ENCODE measurements at places on chromosomes 1 and 21.
A peak's percentile ranks its signal among the peaks of the same experiment; 100 is the strongest.

DNA sequence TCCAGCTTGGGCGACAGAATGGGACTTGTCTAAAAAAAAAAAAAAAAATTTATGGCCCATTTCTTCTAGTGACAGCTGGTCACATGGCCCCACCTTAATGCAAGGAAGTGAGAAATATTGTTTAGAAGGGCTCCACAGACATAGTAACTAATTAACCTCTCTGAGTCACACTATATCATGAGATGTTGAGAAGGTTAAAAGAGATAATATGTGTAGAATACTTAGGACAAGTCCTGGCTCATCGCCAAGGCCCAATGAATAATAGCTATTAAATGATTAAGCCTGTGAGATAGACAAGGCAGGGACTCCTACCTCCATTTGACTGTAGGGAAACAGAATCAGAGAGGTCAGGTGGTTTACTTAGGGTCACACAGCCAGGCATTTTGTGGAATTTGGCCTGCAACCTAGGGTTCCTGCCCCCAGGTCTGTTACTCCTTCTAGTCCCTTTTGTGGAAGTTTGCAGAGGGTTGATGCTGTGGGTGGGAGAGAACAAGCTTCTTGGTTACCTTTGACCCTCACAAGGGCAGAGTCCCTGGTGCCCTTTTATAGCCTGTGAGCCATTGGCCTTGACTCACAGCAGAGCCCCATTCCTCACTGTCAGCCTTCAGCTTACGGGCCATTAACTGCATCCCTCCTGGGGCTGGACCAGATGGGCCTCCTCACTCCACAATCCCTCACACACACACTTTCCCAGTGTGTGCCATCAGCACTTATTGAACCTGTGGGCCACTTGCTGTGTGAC is 48.5 kb downstream of the OPRD1 start:
- DNase-seq: peak; percentile 26

- DNase-seq: peak; percentile 22
Observed at GRCh38 chr1:9687874-9688582, 36.5 kb downstream of the PIK3CD start.

DNA sequence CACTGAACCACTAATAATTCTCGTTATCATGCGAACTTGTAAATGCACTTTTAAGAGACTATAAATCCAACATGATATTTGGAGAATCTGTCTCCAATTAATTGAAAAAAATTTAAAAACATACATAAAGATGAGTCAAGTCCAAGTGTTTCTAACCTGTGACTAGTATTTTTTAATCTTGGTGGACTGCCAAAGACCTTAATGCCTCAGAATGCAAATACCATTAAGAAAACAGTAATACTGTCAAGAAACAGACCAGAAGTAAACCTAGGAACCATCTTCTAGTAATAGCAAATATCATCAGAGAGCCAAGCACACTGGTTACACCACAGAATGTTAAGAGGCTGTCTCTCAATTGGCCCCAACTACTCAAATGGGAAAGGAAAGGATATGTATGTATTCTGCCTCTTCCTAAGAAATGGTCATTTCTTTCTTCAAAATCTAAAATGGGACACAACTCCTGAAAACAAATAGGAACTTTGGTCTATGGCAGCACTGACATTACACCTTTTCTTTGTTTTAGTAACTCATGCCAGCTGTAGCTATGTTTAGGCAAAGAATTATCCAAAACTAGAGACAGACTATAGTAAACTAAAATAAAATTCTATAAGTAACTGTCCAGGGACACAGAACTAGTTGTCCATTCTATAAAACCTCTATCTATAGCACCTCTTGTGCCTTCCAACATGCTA is 15.8 kb downstream of the SCYL3 start:
- peak; percentile 7 for DNase-seq

DNA sequence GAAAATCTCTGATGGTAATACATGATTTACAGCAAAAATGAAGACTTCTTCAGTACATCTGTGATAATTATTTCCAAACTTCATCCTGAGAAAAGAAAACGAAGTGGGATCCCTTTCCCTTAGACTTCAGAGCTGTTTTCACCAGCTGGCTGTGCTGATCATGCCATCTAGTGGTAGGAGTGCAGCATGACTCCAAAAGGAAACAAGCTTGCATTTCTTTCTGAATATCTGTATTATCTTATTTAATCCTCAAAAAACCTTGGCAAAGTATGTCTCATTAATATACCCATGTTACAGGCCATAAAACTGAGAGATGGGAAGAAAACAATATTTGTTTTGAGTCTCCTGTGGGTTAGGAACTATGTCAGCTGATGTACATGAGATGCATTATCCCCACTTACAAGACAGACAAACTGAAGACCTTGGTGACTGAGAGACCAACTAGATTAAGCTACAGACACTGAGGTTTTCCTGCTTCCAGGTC is 9.8 kb upstream of the GJA8 start:
- DNase-seq: peak; percentile 77

DNA sequence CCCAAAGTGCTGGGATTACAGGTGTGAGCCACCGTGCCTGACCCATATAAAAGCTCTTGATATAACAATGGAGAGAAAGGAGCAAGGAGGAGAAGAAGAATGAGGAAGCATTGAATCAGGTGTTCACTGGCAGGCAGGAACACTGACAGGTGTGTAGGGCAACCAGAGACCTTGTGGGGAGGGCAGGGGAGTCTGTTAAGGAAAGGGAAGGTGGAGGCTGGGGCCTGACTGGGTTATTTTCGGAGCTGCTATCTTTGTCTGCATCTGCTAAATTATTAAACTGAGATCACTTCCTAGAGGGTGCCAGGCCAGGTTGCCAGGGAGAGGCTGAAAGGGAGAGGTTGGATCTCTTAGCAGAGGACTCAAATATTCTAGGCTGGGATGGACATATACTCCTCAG is 6.8 kb upstream of the TRNP1 start:
- DNase-seq: no peak

- DNase-seq: no peak
Observed at GRCh38 chr21:39074508-39074907, 108.7 kb downstream of the PSMG1 start.

GRCh38 chr21:46054031-46054430 is 43.9 kb upstream of the COL6A2 start:
- DNase-seq: no peak

GRCh38 chr1:978835-979743 is 2.8 kb downstream of the PERM1 start:
- DNase-seq: no peak

GRCh38 chr1:153799566-153800465 is 24.6 kb downstream of the SLC27A3 start:
- DNase-seq: no peak

DNA sequence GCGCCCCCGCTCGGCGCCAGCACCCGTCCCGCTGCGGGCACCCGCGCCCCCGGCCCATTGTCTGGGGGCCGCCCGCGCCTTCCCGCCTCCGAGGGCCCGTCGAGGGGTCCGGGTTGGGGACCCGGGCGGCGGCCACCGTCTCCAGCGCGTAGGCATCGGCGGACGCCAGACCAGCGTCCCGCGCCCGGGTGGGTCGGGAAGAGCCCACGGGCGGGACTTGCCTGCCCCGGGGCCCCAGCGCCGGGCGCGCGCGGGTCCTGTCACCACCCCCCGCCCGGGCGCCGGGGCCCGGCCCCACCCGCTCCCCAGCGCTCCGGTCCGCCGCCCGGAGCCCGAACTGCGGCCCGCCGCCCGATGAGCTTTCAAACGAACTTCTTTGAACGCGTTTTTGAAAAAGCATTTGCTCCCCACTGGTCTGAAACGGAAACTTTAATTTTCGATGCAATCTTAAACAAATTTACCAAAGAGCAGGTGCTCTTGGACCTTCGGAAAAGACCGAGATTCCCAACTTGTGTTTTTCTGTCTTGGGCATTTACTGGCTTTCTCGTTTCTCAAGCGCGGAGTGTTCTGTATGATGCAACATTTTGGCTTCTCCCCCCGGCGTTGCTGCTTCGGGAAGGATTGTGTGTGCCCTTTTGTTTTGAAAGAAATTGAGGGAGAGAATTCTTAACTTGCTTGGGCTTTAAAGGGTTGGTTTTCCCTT is 615 bp downstream of the CLIC4 start:
- DNase-seq: peak; percentile 83

DNA sequence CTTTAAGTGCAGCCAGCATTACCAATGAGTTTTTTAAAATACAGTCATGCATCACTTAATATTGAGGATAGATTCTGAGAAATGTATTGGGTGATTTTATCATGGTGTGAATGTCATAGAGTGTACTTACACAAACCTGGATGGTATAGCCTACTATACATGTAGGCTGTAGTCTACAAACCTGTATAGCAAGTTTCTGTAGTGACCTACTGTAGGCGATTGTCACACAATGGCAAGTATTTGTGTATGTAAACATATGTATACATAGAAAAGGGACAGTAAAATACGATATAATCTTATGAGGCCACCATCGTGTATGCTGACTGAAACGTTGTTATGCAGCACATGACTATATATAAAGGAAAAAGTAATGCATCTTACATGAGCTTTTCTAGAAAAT is 48.2 kb downstream of the RPE65 start:
- DNase-seq: no peak

DNA sequence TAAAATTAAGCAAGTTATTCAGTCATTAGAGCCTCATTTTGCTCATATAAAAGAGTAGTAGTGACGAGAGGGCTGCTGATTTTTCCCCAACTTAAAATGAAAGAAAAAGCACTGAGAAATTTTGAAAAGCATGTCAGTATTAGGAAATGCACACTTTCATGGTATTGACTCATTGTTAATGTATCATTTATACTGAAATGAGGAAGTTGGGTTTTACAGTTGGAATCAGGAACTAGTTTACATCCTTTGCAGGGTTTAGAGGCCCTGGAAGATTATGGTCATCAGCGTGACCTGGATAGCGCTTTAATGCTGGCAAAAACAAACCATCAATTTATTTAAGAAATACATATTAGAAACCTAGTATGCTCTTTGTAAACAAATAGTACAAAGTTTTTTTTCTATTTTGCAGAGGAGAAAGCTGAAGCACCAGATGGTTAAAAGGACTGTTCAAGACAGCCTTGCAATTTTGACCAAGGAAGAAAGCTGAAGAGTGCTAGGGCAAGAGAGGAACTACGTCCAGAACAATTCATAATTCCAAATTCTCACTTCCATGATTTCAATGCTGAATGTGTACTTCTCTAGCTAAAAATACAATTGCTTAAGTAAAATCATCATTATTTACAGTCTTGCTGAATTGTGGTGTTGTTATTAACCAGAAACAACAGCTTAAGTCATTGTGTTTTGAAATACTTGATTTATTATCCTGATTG is 94.8 kb upstream of the SGIP1 start:
- no peak for DNase-seq

- DNase-seq: no peak
Observed at GRCh38 chr1:23776217-23776616, 2.0 kb upstream of the PITHD1 start.

- no peak for DNase-seq
Observed at GRCh38 chr1:206080026-206080820, 27.2 kb downstream of the RHEX start.

GRCh38 chr21:27799861-27800260 is 833.0 kb upstream of the ADAMTS5 start:
- no peak for DNase-seq

DNA sequence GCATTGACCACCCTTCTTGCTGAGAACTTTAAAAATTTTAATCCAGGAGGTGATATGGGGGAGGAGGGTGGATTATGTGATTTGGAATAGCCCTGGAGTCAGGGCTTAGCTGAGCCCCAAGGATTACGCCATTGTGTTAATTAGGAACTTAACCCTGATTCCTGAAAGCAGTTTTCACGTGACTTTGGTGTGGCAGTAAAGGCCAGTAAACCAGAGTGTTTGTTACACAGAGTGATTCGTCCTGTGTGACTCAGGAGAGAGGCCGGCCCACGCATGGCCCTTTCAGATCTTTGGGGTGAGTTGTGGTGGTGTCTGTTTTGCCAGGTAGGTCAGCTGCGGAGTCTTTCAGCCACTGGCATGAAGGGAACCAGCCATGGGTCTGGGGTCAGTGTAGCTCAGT is 107.6 kb downstream of the NOS1AP start:
- DNase-seq: peak; percentile 6

- no peak for DNase-seq
Observed at GRCh38 chr1:154223621-154224020, 2.9 kb downstream of the UBAP2L start.

GRCh38 chr1:38872401-38873026 is 634 bp downstream of the MYCBP start:
- peak; percentile 42 for DNase-seq

GRCh38 chr21:43923391-43923790 is 58.4 kb downstream of the AGPAT3 start:
- peak; percentile 27 for DNase-seq

DNA sequence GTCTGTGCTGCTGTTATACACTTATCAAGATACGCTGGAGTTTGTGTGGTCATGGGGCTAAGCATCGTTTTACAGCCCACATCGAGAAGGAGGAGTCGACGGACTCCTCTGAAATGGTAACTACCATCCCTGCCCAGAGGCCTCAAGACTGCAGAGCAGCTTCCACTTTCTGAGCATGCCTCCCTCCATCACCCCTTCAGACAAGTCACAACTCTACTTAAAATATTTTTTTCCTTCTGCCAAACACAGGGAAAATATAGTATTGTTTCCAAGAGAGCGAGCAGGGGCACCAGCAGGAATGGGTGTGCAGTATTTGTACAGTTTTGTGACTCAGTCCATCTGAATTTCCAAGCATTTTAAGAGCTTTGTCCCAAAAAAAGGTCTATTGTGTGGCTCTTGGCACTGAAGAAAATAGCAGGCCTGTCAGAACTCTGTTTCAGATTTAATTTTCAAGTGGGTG is 14.1 kb downstream of the EVA1C start:
- DNase-seq: peak; percentile 78

- DNase-seq: no peak
Observed at GRCh38 chr1:36699113-36699911, 216.6 kb upstream of the CSF3R start.

- no peak for DNase-seq
Observed at GRCh38 chr1:156337888-156338179, 258 bp downstream of the CCT3 start.

- peak; percentile 82 for DNase-seq
Observed at GRCh38 chr1:28122183-28122582, 33.8 kb upstream of the EYA3 start.

GRCh38 chr1:42680921-42681683 is 1.1 kb upstream of the YBX1 start:
- DNase-seq: peak; percentile 30

- DNase-seq: no peak
Observed at GRCh38 chr21:37557261-37557950, 190.8 kb downstream of the DYRK1A start.

DNA sequence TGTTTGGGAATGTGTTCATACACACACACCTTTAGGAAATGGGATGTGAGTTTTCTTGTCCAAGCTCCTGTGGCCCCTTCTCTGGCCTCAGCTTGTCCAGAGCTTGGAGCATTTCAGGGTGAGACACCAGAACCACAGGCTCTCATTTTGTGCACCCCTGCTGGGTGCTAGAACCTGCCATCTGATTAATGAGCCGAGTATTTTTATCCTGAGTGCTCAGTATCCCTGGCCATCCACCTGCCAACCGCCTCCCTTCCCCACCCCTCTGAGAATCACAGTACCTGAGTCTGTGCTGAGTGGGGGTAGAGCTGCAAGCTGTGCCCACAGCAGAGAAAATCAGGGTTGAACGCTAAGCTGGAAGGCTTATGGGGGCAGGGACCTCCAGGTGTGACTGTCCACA is 1.4 kb downstream of the CASQ1 start:
- no peak for DNase-seq

GRCh38 chr1:214895011-214895600 is 187.4 kb upstream of the KCNK2 start:
- no peak for DNase-seq

GRCh38 chr1:169914531-169914930 is 20.8 kb upstream of the SCYL3 start:
- peak; percentile 66 for DNase-seq
